ENCODE measurements at places on chromosomes 6 and 20.
A peak's percentile ranks its signal among the peaks of the same experiment; 100 is the strongest.

DNA sequence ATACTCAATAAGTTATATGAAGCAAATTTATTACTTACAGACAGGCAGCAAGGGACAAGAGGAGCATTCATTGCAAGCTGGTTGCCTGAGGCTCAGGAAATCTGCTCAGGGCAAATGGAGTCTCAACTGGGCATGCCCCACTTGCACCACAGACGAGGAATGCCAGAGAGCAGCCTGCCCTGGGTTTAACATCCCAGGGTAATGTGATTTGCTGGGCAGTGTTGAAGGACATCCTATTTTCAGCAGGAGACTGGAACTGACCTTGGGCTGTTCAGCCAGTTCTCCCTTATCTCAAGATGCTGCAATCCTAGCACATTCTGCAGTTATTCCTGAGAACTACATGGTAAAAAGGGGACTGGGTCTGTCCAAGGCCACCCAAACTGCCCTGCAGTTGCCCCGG lies 3.8 kb upstream of the ENTPD6 start:
- no peak for DNase-seq

DNA sequence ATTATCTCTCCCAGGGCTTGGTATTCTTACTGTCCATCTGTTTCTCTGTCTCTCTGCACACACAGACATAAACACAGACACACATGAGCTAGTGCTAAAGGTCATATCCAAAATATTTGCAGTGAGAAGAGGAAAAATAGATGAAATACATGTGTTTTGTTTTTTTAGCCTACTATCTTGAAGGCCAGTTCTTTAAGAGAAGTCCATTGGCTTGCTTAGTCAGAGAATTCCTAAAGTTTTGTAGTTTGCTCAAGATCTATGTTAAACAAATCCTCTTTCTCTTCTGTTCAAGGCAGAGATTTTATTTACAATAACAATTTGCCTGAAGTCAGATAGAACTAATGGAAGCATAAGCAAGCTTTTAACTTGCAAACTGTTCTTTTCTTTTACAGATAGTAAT lies 120.0 kb upstream of the AKIRIN2 start:
- DNase-seq: no peak

DNA sequence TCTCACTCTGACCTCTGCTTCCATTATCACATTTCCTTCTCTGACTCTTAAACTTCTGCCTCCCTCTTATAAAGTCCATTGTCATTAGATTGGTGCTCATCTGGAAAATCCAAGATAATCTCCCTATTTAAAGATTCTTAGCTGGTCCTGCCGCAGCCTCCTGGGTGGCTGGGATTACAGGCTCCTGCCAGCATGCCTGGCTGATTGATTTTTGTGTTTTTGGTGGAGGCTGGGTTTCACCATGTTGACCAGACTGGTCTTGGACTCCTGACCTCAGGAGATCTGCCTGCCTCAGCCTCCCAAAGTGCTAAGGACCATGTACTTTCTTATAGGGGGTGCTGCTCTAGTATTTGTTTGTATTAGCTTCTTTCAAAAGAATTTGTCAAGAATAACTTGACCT lies 5.3 kb upstream of the RPF2 start:
- no peak for DNase-seq

DNA sequence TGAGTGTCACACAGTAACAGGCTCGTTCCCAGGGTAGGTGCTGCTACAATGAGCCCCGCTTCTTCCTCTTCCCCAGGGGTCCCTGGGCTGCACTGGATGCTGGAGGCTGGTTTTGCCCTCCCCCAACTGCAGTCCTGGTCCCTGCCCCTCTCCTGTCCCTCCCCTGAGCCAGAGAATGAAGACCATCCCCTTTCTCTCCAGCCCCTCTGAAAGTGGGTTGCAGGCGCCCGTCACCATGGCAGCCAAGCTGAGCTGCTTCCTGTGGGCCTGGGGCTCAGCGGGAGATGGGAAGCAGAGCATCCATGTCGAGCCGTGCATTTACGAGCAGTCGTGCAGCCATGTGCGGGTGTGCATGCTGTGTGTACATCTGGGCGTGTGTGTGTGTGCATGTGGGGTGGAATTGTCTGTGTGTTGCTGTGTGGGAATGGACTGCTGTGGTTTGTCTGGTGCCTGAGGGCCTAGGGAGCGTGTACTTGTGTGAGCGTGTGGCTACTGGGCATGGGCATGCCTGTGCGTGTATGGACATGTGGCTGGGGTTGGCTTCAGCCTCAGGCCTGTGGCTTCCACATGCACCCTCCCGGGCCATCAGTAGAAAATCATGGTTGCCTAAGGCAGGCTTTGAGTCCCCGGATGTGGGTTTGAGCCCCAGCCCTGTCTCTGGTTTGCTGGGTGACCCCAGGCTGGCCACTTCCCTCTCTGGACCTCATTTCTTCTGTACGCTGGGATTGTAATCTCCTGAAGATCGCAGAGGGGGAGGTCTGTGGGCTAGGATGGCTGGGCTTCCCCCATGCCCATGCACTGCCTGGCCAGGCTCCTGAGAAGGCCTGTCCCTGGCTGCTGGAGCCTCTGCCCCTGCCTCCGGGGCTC lies 48.8 kb downstream of the SRC start:
- DNase-seq: no peak

GRCh38 chr20:63854766-63855362 lies 6.4 kb upstream of the ABHD16B start:
- no peak for DNase-seq

DNA sequence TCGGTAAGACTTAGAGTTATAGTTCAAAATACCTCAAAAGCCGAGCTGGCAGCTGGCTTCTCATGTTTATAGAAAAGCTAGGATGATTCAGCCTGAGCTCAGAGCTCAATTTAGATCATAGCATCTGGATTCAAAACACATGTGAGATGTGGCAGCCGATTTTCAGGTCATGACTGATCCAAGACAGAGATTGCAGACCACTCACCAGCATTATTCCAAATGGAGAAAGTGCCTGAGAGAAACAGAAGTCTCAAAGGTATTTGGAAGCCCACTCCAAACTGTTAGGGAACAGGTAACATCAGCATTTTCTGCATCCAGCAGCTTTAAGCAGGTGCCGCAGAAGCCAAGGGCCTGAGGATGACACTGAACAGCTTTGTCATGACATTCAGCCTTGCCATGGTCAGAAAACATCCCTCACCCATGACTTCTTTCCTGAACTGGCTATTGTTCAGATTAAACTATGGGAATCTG lies 102.2 kb downstream of the BACH2 start:
- DNase-seq: peak; percentile 44

- DNase-seq: no peak
These were observed 100.4 kb downstream of the TOX2 start for GRCh38 chr20:44014807-44015732.
